Glomerular endothelial cell (primary cell): ENCODE measurements at places on chromosomes 1 and 21. TPM values are rescaled to one million over a fixed set of nuclear protein-coding genes. Genes with fewer than 3 reads are reported as not detected.

Gene PROK1
- total RNA-seq, result not detected in 2 replicates

Gene FAM151A
- total RNA-seq, result not detected in 2 replicates

DNA sequence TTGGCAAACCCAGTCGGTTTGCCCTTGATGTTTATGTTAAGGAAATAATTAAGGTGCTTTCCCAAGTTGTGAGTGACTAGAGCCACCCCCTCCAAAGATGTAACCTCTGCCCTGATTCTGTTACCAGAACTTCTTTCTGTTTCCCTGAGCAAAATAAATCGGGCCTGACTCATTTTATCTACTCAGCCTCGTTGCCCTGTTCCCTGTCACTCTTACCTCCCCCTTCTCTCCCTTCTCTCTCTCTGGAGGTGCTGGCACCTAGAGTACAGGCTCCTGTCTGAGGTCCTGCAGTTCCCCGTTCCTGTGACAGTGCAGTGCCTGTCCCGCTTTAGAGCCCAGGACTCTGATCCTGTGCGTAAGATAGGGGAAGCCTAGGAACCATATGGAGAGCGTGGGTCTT, 35.4 kb downstream of the CXADR start:
- DNase-seq, result no peak

Gene CA14
- not detected in 2 replicates for total RNA-seq

Gene MLLT11
- 25.1 and 27.6 TPM in 2 replicates for total RNA-seq

Gene POU3F1
- total RNA-seq, result not detected in 2 replicates

GRCh38 chr1:19210772-19211549, 895 bp upstream of the UBR4 start:
- DNase-seq, result no peak

- no peak for DNase-seq
Measured at GRCh38 chr1:208977638-208978256, 605.8 kb upstream of the CAMK1G start.

GRCh38 chr1:82405333-82405732, 604.6 kb downstream of the ADGRL2 start:
- no peak for DNase-seq

GRCh38 chr1:14149431-14149830, 449.1 kb upstream of the KAZN start:
- DNase-seq, result no peak

Gene HSF2BP
- total RNA-seq, result 0.24 and 1.7 TPM in 2 replicates
